ENCODE measurements at places on chromosomes 4 and X.

GRCh38 chrX:120308558-120308957 lies 2.7 kb downstream of the TMEM255A start:
- DNase-seq = no peak

GRCh38 chr4:10288830-10289537 lies 168.2 kb downstream of the ZNF518B start:
- no peak for DNase-seq

DNA sequence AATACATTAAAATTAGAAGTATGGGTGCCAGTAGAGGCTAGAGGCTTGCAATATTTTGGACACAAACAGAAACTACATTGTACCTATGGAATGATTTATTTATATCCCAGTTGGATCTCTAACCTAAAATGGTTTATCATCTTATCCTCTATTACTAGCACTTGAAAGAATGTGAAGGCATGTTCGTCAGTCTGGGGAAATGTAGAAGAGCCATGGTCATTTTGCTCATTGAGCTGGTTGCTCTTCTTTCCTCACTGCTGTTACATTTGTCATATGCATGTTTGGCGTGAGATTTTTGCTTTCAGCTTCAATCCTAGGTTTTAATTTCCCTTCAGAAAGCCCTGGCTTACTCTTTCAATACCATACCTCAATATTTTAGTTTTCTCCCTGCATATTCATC lies 82.4 kb upstream of the MYOZ2 start:
- DNase-seq = no peak

DNA sequence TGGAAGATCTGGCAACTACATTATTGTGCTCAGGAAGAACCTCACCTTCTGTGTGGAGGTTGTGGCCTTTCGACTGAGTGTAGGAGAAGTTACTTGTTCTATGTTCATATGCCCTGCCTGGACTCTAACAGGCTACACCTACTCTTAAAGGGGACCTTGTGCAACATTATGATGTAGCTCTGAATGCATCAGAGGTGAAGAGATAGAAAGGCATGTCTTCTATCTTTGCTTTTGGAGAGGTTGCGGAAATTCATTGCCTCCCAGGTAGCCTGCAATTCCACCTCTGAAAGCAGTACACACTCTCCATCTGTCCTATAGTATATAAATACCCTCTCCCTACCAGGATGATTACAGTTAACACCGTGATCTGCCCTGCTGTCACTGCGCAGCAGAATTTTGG lies 7.1 kb upstream of the SLAIN2 start:
- no peak for DNase-seq

GRCh38 chr4:158929939-158930638 lies 161.3 kb downstream of the FNIP2 start:
- no peak for DNase-seq

DNA sequence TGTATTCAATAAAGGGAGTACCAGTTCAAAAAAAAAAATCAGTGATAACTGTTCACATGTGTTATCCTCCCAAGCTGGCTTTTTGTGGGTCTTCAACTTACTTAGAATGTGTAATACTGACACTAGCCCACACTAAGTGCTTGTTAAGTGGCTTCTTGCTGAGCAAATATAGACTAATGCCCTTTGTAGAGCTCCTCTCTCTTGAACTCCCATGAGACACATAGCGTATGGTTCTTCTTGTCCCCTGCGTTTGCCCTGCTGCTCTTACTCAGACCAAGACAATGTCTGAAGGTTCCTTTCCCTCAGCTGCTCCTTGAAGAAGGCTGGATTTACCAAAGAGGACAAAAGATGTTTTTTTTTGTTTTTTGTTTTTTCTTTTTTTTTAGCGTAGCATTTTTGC lies 110.9 kb downstream of the FRAS1 start:
- DNase-seq = no peak

- DNase-seq = no peak
These were observed 133.6 kb upstream of the FAM9C start for GRCh38 chrX:13177921-13178566.

- DNase-seq = peak; percentile 23
These were observed 49.2 kb upstream of the TLR2 start for GRCh38 chr4:153634738-153635353.

DNA sequence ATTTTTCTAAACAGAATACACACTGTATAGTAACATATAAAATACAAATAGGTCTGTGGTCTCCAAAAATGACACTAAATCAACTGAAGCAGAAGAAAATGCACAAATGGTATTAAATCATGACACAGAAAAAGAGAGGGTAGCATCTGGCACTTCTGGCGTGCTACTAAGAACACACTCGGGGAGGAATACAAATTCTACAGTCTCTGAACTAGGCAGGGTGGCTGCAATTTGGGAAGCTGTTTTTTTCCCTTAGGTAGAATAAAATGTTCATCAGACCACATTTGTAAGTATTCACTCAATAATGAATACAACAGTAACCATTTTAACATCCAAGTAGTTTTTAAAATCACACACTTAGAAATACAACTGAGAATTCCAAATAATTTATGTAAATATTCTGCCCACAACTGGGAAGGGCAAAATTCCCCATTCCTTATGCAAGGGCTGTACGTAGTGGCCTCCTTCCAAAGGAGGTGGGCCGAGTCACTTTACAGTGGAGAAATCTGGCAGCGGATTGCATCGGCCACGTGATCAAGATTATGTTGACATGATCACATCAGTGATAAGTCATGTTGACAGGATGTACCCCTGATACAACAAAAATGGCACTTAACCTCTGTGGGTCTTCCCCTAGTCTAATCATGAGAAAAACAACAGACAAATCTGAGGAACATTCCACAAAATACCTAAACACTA lies 101.1 kb downstream of the TSPAN5 start:
- DNase-seq = peak; percentile 35

DNA sequence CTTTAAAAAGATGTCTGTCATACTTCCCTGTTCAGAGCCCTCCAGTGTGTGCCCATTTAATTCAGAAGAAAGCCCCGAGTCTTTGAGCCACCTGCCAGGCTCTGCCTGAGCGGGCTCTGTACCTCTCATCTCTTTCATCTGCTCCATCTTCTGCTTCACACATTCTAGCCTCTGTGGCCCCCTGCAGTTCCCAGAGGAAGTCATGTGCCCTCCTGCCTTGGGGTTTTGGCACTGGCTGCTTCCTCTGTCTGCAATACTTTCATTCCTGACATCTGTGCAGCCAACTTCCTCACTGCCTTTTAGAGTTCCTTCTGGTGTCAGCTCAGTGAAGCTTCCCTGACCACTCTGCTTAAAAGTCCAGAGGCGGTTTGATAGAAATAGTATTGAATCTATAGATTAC lies 6.2 kb upstream of the STK32B start:
- no peak for DNase-seq

DNA sequence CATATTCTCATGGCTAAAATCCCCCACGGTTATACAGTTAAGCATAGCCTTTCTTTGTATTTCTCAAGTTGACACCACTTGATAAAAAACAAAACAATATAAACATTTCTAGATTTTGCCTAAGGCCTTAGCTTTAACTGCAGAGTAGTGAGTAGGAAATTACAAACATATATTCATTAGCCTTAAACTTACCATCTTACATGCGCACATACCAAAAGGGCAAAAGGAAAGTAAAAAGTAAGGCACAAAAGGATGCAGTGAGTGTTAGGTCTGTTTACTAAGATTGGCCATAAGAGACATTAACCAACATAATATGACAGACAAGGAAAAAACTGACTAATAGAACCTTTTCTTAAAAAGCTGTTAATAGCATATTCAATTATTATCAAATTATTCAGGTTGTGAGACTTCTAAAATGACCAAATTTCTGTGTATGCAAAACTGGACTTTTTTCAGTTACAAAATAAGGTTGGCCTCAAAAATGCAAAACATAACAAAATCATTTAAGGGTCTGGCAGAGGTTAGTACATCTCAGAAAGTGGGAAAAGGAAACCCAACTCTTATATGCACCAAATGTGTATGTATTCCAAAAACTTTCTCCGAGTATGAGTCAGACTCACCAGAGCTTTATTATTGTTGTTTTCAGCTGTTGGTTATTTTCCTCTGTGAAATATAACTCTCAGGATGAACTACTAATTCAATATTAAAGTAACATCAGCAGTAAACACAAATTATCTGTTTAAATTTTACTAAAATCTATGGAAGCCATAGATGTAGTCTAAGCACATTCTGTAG lies 39.9 kb downstream of the SEPSECS start:
- no peak for DNase-seq

GRCh38 chr4:149489321-149489720 lies 326.3 kb downstream of the IQCM start:
- no peak for DNase-seq

DNA sequence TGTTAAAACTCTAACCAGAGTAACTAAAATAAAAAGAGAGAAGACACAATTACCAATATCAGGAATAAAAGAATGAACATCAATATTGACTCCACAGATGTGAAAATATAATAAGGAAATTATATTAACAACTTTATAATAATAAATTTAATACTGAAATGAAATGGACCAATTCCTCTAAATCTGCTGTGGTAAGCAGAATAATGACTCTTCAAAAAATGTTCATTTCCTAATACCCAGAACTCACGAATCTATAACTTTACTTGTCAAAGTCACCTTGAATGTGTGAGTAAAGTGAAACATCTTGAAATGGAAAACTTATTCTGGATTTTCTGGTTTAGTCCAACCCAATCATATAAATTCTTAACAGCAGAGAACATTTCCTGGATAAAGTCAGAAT lies 1391.1 kb downstream of the FAM133A start:
- no peak for DNase-seq

DNA sequence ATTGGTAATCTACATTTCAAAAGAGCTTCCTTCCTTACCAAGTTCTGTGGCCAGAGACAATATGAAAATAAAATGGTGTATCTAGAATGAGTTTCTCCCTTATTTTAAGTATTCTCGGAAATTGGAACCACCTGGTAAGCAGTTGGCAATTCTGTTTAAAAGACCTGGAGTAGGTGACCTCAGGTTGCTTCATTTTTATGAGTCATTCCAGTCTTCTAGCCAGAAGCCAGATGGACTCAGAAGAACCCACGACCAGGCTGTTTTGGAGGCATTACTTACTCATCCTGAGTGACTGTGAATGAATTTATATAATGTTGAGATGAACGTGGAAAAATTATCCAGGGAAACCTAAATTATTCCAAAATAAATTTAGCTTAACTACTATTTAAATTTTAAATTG lies 9.1 kb downstream of the BMPR1B start:
- peak; percentile 87 for DNase-seq

- DNase-seq = no peak
These were observed 2073.2 kb upstream of the TENM3 start for GRCh38 chr4:180169966-180170365.

- DNase-seq = no peak
These were observed 1027.7 kb downstream of the ARAP2 start for GRCh38 chr4:35216636-35217035.

- DNase-seq = no peak
These were observed 4.9 kb downstream of the UGT8 start for GRCh38 chr4:114603497-114603896.

GRCh38 chr4:186483656-186484055 lies 71.7 kb downstream of the MTNR1A start:
- no peak for DNase-seq

DNA sequence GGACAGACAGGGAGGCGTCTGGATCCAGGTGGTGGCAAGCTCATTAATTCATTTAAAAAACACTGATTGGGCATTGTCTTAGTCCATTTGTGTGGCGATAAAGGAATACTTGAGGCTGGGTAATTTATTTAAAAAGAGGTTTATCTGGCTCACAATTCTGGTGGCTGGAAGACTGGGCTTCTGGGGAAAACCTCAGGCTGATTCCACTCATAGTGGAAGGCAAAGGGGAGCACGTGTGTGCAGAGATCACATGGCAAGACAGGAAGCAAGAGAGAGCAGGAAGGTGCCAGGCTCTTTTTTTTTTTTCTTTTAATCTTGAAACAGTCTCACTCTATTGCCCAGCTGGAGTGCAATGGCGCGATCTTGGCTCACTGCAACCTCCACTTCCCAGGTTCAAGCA lies 100.2 kb upstream of the METTL14 start:
- DNase-seq = no peak

DNA sequence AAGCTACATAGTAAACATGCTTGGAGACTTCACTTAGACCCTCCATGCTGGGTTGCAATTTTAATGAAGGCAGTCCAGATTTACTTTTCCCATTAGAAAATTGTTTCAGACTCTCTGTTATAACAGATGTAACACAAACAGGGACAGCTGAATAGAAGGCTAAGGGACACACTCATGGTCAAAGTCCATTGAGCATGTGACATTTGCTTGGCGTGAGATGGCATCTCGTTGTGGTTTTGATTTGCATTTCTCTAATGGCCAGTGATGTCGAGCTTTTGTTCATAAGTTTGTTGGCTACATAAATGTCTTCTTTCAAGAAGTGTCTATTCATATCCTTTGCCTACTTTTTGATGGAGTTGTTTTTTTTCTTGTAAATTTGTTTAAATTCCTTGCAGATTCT lies 358.2 kb upstream of the CLNK start:
- DNase-seq = no peak

DNA sequence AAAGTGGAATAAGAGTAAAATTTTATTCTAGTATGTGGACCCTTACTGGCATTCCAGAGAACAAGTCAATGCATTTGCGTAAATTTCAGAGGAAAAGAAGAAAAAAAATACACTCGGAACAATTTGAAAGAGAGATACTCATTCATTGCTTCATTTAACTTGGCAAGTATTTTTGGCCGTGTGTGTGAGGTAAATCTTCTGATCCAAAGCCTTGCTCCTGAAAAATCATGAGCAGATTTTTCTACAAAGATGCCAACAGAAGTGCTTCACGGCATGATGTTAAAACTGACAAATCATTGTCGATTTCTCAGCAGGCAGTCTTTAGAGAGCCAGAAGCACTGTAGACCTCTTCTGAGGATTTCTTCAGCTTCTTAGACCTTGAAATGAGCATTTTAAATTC lies 194.0 kb downstream of the COX18 start:
- no peak for DNase-seq

- no peak for DNase-seq
These were observed 54.5 kb downstream of the TSPAN5 start for GRCh38 chr4:98603683-98604521.

DNA sequence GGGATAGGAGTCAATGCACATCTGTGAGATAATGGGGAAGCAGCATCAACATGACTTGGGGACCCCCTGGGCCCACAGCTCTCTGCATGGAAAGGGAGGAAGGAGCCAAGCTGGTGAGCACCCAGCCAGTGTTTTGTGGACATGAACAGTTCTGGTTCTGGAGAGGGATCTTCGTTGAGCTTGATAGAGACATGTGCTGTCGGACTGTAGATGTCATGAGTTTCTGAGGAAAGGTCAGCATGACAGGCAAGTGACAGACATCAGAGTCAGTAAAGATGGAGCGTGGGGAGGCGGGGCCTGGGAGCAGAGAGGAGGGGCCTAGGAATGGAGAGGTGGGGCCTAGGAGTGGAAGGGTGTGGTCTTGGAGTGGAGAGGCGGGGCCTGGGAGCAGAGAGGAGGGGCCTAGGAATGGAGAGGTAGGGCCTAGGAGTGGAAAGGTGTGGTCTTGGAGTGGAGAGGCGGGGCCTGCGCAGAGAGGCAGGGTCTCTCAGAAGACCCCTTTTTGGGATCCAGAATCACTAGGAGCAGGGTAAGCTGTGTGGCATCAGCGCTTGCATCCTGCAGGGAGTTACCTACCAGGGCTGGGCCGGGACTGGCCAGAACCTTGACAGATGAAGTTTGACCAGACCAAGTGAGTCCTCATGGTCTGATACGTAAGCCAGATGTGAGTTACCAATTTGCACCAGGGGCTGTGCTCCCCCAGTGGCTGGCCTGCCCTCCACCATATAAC lies 33.7 kb downstream of the PIGG start:
- DNase-seq = no peak

Data from H4 (cell line).